Activated CD8-positive, alpha-beta T cell treated with anti-CD3 and anti-CD28 coated beads for 36 hours (primary cell): ENCODE measurements at places on chromosomes 1 and 21. TPM values are rescaled to one million over a fixed set of nuclear protein-coding genes. Genes with fewer than 3 reads are reported as not detected.

Gene ENAH
- 0.51 TPM for total RNA-seq

Gene PGLYRP3
- total RNA-seq = not detected

Gene MRPL9
- total RNA-seq = 141 TPM

Gene GJA9
- not detected for total RNA-seq

Gene CNKSR1
- 1.2 TPM for total RNA-seq

Gene CLIC4
- total RNA-seq = 19.7 TPM

Gene IVL
- total RNA-seq = not detected

Gene PLD5
- total RNA-seq = not detected

Gene SELE
- not detected for total RNA-seq

Gene SPRR2D
- total RNA-seq = not detected

Gene SPRR5
- not detected for total RNA-seq

Gene COL9A2
- total RNA-seq = 5.4 TPM
